Progenitor cell of endocrine pancreas (in vitro differentiated cells): ENCODE measurements at places on chromosomes 5 and 9.

- no peak for DNase-seq
These were observed 104.9 kb upstream of the ANKH start for GRCh38 chr5:14976486-14976885.

GRCh38 chr5:119321569-119322311 lies 34.1 kb upstream of the TNFAIP8 start:
- DNase-seq, result no peak

DNA sequence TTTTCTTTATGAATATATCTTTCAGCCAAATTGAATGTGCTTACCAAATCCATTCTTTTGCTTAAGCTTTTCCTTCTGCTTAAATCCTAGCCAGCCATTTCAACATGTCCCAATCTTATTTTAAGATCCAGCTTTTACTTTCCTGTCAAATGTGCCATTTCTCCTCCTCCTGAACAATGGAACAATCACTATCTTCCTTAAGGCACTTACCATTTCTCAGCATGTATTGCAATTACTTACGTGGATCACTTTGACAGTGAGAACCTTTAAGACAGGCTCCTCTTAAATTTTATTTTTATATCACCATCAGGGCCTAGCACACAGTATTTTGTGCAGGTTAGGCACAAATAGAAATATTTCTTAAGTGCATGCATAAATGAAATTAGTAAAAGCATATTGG lies 4.4 kb upstream of the CDO1 start:
- DNase-seq, result no peak

DNA sequence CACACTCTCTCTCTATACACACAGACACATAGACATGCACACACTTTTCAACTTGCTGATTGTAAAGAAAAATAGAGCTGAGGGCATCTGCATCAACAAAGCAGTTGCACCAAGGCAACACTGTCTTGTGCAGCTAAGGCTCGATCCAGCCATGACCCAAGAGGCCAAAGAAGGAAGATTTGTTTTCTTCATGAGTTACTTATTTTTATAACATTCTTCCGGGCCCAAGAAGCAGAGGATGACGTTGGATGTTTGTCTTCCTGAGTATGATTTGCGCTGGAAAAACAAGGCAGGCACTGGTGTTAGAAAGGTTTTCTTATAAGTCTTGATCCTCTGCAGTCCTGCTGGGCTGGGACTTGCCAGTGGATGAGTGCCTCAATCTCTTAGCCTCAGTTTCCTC lies 344.1 kb downstream of the ADAMTS6 start:
- DNase-seq, result no peak

DNA sequence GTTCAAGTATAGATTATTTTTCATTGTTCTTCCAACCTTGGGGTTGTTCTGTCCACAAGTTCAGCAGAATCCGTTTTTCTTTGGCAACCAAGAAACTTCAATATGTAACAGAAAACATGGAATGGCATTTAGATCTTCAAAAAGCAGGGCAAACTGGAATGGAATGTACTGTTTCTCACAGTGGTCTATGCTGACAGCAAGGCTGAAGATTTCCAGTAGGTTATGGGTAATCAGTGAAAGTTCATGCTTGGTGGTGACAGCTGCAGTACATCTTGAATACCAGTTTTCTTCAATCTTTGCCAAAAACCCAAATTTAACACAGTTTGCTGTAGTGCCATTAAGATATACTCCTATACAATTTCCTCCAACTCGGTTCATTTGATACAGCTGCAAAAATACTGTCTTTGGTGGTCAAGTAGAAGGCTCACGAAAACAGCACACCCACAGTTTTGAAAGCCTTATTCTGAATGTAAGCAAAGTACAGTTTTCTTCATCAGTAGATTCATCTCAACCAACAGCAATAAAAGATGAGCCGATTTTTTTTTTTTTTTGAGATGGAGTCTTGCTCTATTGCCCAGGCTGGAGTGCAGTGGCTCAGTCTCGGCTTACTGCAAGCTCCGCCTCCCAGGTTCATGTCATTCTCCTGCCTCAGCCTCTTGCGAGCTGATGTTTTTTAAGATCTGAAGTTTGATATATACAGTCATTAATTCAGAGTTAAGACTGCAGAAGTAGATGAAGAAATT lies 4.9 kb downstream of the TRIM52 start:
- no peak for DNase-seq

- DNase-seq, result peak; percentile 22
These were observed at the start of gene SH3TC2 for GRCh38 chr5:149063017-149063687. Gene SH3TC2 (minus strand): TSS chr5:149063062. CDS start chr5:149063022, 40 bp downstream.

DNA sequence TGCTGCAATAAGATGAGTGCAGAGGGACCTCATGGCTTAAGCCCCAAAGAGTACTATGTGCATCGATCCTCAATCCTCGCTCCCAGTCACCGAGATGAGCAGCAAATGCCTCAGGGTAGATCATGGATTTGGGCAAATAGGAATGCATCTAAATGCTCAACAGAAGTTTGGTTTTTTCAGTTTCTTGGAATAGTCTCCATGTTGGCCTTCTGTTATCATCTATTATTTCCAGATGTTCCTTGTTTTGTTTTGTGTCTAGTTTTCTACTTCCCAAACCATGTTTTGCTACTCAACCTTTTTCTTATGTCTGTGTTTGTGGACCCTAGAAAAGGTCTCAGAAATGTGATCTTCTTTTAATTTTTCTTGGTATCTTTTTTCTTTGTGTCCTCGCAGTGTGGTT lies 43.5 kb upstream of the RASGRF2 start:
- no peak for DNase-seq

DNA sequence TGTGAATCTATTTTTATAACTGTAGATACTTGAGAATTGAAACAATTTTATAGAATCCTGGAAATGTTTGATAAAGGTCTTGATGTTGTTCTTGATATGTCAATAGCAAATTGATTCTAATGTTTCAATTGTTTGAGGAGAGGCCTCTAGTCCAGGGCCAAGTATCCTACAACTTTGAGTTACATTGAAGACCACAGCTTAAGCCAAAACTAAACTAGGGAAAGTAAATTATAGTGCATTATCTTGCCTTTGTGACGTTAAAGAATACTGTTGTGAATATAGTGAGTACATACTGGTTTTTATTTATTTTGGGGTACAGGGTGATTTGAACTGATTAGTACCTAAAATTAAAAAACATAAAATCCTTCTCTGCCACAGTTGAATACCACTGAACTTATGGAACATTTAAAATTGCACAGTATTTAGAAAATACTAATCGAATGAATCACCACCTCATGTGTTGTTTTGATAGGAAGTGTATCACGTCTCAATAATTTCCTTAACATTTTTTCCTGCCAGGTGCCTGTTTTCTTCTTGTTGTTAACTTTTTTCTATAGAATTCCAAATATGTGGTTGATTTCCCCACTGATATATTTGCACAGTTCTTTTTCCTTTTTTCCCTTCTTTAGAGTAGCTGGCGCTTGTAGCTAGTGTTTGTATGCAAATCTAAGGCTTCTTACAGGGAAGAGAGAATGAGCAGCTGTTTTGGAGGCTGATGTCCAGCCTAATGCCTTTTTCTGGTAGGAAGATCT lies 12.5 kb downstream of the ARHGEF28 start:
- DNase-seq, result no peak

GRCh38 chr5:40995801-40996586 lies 75.1 kb downstream of the MROH2B start:
- no peak for DNase-seq

DNA sequence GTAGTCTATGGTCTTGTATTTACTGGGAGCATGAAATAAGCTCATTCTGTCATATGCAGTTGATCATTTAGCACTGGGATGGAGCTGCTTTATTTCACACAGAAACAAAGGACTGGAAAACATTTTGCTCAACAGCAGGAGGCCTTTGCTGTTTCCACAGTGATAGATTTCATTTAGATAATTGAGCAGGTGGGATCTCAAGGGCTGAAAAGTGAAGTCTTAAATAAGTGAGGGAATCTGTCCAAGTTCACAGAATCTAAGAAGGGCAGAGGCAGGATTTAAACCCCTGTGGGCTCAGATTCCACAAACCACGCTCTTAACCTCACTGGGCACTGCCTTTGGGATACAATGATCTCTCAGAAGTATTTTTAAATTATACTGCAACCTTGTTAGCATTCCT lies 47.8 kb downstream of the PRLR start:
- no peak for DNase-seq

DNA sequence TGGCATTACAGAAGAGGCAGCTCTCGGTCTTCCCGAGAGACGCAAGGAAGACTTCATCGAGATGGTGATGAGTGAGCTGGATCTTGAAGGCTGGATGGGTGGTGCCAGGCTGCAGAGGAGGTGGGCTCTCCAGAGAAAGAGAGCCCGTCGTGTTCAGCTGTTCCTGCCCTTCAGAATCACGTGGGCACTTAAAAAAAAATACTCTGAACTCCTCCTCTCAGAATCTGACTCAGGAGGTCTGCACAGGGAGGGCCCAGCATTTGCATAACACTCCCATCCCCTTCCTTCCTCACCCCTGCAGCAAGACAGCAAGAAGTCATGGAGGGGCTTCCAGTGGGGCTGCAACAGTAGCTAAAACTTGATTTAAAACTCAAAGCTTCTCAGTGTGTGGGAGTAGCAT lies 203.0 kb downstream of the ATPSCKMT start:
- DNase-seq, result no peak

- no peak for DNase-seq
These were observed 270.9 kb upstream of the IL12B start for GRCh38 chr5:159601216-159601615.

DNA sequence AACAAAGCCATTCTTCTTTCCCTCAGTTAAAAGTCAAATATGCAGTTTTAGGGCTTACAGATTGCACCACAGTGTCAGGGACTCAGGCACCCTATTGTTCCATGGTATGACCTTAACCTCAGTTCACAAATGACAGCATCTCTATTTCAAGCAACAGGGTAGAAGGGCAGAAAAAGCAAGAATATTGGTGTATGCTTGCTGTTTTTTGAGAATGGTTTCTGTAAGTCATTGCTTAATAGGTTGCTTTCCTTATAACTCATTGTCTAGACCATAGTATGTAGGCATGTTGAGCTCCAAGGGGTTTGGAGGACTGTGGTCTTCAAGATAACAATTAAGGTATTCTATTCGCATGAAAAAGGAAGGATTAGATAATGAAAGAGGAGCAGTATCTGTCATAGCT lies 183.5 kb upstream of the EDIL3 start:
- no peak for DNase-seq

GRCh38 chr9:129012343-129012742 lies 15.8 kb downstream of the SH3GLB2 start:
- DNase-seq, result no peak

DNA sequence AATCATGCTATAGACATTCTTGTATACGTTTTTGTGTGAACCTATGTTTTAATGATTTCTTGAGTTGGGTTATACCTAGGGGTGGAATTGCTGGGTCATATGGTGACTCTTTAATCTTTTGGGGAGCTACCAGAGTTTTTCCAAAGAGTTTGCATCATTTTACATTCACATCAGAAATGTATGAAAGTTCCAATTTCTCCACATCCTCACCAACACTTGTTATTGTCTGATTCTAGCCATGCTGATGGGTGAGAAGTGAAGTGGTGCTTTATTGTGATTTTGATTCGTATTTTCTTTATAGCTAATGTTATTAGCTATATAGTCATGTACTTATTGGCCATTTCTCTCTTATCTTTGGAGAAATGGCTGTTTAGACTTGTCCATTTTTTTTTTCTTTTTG lies 18.1 kb downstream of the OCLN start:
- DNase-seq, result no peak

GRCh38 chr9:109232449-109233237 lies 65.6 kb upstream of the FRRS1L start:
- no peak for DNase-seq

- peak; percentile 30 for DNase-seq
These were observed 10.5 kb upstream of the TRIM36 start for GRCh38 chr5:115180165-115180709.

GRCh38 chr5:99025298-99026045 lies 96.7 kb upstream of the CHD1 start:
- DNase-seq, result no peak

DNA sequence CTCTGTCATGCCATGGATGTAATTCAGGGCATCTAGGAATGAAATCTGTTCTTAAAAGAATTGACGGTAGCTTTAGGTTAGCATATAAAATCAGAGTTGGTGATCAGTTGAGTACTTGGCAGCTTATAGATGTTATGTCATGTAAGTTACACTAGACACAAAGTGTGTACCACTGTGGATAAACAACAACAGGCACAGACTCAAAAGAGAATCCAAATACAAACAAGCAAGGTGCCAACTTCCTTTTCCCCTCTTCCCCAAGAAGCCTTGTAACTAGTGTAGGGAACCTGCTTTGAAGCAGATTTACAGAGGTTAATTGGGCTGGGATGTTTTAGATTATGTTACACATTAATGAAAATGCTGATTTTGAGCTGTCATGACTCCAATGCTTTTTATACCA lies 167.2 kb downstream of the PBX3 start:
- no peak for DNase-seq

- DNase-seq, result no peak
These were observed 757 bp downstream of the ZBED3 start for GRCh38 chr5:77086368-77086688.

GRCh38 chr5:73892806-73893205 lies 266.8 kb downstream of the ARHGEF28 start:
- DNase-seq, result no peak

GRCh38 chr5:172496671-172497371 lies 42.5 kb upstream of the SH3PXD2B start:
- DNase-seq, result no peak

DNA sequence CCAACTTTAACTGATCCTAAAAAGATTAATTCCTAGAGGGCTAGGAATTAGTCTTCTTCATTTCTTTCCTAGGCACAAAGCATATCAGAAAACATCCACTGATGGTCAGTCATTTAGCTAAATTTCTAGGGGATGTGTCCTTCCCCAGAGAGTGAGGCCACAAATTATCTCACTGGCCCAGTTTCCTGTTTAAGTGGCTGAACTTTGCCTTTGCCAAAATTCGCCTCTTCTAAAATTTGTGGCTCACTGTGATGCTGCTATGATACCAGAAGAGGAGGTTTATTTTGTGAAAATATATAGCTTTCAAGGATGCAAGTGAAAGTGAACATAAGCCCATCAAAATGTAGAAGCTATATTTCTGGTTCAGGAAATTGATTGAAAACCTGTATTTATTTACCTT lies 98.1 kb upstream of the FER start:
- DNase-seq, result no peak

DNA sequence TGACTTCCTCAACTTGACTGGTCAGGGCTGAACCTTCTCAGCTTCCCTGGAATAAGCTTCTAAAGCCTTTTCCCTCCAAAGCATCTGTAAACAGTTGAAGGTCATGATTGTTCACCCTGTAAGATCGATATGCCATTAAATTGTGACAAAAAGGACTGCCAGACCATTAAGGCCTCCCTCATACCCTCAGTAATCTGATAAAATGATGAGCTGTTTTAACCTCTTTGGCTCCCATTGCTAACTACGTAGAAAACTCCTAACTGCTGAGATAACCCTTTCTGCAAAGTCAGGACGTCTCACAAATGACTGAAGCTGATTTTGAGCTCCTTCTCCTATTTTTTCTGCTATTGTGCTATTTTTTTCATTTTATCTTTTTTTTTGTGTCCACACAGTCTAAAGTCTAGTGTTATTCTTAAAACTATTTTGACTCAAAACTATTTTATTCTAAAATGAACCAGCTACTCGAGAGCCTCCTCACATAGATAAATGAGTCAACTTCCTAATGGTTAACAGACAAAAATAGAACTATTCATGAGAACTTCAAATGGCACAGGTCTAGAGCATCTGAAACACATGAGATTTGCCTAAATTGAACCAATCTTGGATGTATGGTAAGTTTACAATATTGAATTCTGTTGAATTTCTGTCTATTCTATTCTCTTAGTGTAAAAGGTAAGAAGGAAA lies 395.6 kb upstream of the TLE4 start:
- DNase-seq, result no peak

- DNase-seq, result no peak
These were observed 1.3 kb downstream of the MACIR start for GRCh38 chr5:103259705-103260355.
